ENCODE measurements at places on chromosomes 4 and X. TPM values are rescaled to one million over a fixed set of nuclear protein-coding genes. Genes with fewer than 3 reads are reported as not detected.
A peak's percentile ranks its signal among the peaks of the same experiment; 100 is the strongest.

DNA sequence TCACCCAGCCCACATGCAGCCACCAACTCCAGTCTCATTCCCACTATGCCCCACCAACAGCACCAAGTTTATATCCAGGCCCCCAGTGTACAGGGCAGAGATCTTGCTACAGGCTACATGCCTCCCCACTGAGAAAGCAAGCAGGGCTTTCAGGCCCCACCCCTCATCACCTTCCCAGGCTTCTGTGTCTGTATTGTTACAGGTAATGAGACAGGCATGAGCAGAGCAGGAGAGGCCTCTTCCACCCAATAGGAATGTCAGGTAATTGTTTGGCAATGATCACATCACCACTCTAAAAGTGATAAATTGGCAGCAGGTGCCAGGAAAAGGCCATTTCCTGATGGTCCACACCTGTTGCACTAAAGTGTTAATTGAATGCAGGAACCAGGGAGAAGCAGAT lies 102.5 kb downstream of the ZNF518B start:
- no peaks in the 10 kb centered on the region for H3K36me3 ChIP-seq
- H3K4me1 ChIP-seq, result no peaks in the 10 kb centered on the region
- peaks cover 7% of the 10 kb centered on the region for H3K27me3 ChIP-seq
- H3K4me3 ChIP-seq, result no peak overlapping the region
- DNase-seq, result no peak

- H3K27ac ChIP-seq, result no peak overlapping the region
- DNase-seq, result no peak
- peaks cover 13% of the 10 kb centered on the region for H3K36me3 ChIP-seq
- no peaks in the 10 kb centered on the region for H3K27me3 ChIP-seq
- no peak overlapping the region for H3K4me3 ChIP-seq
Observed at GRCh38 chr4:848803-849477, 23.0 kb upstream of the CPLX1 start.

EXOC1 gene
- 23.3 TPM for total RNA-seq

DNA sequence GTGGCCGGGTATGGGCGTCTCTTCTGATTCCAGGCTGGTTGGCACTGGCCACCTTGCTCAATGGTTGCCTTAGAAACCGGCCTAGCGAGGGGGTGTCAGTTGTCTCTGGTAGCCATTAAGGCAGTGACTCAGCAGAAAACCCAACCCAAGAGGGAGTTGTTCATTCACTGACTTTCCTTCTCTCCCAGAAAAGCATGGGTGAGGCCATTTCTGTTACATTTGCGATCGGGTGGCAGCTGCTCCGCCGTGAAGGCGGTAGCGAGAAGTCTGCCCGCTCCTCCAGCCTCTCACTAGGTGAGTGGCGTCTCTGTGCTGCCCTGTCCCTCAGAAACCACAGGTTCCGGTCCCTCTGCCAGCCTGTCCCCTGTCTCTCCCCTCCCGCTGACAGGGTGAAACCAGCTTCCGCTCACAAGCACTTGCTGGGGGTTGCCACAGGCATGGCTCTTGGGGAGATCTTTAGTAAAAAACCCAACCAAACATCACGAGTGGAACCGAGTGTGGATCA lies 17.4 kb downstream of the IRAK1 start:
- H3K4me1 ChIP-seq, result peaks cover 10% of the 10 kb centered on the region
- no peaks in the 10 kb centered on the region for H3K27me3 ChIP-seq
- H3K27ac ChIP-seq, result peak overlapping the region; percentile 61

HAND2 gene
- not detected for total RNA-seq

DNA sequence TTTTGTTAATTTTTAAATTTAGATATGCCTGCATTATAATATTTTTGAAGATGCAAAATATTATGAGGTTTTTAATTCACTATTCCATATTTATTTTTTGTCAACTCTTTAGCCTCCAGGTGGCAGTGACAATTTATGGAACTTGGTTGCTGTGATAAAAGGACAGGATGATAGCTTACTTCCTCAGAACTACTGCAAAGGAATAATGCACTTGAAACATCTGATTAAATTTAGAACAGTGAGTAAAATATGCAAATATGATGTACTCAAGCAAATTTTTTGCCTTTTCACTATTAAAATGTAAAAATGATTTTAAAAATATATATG lies 45.1 kb downstream of the SPATA4 start:
- peak; percentile 18 for DNase-seq
- no peaks in the 10 kb centered on the region for H3K36me3 ChIP-seq
- no peak overlapping the region for H3K27ac ChIP-seq

DNA sequence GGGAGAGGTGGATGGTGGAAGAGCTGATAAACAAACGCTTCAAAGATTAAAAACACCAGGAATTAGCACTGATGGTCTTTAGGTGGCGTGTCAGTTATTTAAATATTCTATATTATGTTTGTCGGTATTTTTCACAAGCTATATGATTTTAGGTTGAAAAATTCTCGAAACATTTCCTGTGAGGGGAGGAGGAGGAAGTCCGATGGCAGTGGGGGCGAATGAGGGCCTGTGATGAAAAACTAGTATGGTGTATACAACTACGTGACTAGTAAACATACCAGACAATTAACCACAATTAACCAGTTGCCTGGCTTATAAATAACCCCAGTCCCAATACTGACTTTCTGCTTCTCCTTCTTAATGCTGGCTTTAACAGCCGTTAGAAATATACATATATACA lies 595 bp upstream of the NAP1L2 start:
- H3K36me3 ChIP-seq, result no peaks in the 10 kb centered on the region
- peaks cover 3% of the 10 kb centered on the region for H3K27me3 ChIP-seq
- peak overlapping the region; percentile 90 for H3K4me3 ChIP-seq
- no peaks in the 10 kb centered on the region for H3K4me1 ChIP-seq
- no peak for DNase-seq

PRKX gene
- total RNA-seq, result 103 TPM

PHKA1 gene
- 0.30 TPM for total RNA-seq

HPSE gene
- 9.1 TPM for total RNA-seq

RNF150 gene
- 0.07 TPM for total RNA-seq

DNA sequence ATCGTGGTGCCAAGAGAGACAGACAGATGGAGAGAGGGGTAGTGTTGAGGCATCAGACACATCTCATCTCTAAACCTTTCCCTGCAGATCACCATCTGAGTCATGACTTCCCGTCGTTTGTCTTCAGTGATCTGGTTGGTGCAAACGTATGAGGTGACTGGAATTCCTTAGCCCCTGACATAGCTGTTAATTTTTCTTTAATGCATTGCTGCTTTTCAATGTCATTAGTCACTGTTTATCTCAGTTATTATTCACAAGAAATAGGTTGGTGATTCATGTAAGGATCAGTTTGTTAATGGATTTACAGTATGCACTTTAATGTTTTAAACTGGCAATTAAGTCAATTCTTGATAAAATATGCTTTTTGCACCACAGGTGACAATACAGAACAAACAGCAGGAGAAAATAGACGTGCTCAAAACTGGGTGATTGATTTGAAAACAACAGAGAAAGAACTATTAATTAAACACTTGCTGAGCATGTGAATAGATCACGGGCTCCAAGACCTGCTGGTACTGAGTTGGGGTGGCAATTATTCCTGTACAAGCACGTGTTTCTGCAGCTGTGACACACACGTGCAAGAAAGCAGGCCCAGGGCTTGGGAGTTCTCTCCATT lies 1.3 kb upstream of the TMEM154 start:
- H3K27ac ChIP-seq, result no peak overlapping the region
- peak overlapping the region; percentile 8 for H3K4me3 ChIP-seq
- H3K27me3 ChIP-seq, result no peaks in the 10 kb centered on the region
- H3K4me1 ChIP-seq, result peaks cover 41% of the 10 kb centered on the region
- H3K36me3 ChIP-seq, result no peaks in the 10 kb centered on the region

- H3K27ac ChIP-seq, result no peak overlapping the region
- H3K4me1 ChIP-seq, result no peaks in the 10 kb centered on the region
- no peaks in the 10 kb centered on the region for H3K27me3 ChIP-seq
- H3K36me3 ChIP-seq, result no peaks in the 10 kb centered on the region
- no peak overlapping the region for H3K4me3 ChIP-seq
Observed at GRCh38 chrX:124902953-124903352, 416.7 kb upstream of the TEX13C start.

GRCh38 chr4:173334891-173335752 lies 964 bp upstream of the HMGB2 start:
- H3K27me3 ChIP-seq, result no peaks in the 10 kb centered on the region
- DNase-seq, result peak; percentile 36
- peak overlapping the region; percentile 97 for H3K27ac ChIP-seq
- H3K36me3 ChIP-seq, result peaks cover 13% of the 10 kb centered on the region
- H3K4me3 ChIP-seq, result peak overlapping the region; percentile 75

- H3K27ac ChIP-seq, result no peak overlapping the region
- DNase-seq, result no peak
Observed at GRCh38 chr4:147580396-147580795, 36.8 kb upstream of the TMEM184C start.

DNA sequence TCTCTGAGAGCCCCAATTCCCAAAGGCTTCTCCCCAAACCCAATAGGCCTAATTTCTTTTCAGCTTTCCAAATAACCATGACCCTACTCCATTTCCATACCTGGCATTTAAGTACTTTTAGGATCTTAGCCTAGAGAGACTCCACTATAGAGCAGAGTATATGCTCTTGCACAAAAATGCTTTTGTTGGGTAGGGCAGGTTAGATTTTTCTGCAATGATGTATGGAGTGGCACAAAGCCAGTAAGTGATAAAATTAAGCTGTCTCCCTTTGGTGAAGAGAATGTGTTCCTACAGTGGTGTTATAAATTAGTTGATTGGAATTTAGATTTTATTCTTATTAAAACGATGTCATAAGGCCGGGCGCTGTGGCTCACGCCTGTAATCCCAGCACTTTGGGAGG lies 124.9 kb downstream of the INPP4B start:
- H3K27ac ChIP-seq, result no peak overlapping the region
- H3K27me3 ChIP-seq, result no peaks in the 10 kb centered on the region
- peaks cover 10% of the 10 kb centered on the region for H3K4me1 ChIP-seq

- no peaks in the 10 kb centered on the region for H3K27me3 ChIP-seq
- no peak overlapping the region for H3K27ac ChIP-seq
- H3K4me1 ChIP-seq, result no peaks in the 10 kb centered on the region
Observed at GRCh38 chrX:11678158-11678557, 12.4 kb upstream of the ARHGAP6 start.

LDB2 gene
- not detected for total RNA-seq

PCDH11X gene
- total RNA-seq, result not detected

DNA sequence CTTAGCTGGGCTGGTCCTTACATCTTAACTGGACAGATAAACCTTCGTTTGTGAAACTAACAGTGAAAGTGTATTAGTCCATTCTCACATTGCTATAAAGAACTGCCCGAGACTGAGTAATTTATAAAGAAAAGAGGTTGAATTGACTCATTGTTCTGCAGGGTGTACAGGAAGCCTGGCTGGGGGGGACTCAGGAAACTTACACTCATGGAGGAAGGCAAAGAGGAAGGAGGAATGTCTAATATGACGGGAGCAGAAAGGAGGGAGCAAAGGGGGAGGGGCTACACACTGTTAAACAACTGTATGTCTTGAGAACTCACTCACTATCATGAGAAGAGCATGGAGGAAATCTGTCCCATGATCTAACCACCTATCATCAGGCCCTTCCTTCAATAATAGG lies 1566.5 kb upstream of the PCDH7 start:
- H3K27me3 ChIP-seq, result no peaks in the 10 kb centered on the region
- no peak for DNase-seq
- no peak overlapping the region for H3K4me3 ChIP-seq
- H3K27ac ChIP-seq, result no peak overlapping the region

TMEM31 gene
- not detected for total RNA-seq

- no peaks in the 10 kb centered on the region for H3K36me3 ChIP-seq
- DNase-seq, result no peak
- H3K27ac ChIP-seq, result no peak overlapping the region
- H3K27me3 ChIP-seq, result no peaks in the 10 kb centered on the region
- no peaks in the 10 kb centered on the region for H3K4me1 ChIP-seq
Observed at GRCh38 chr4:72449705-72450104, 119.3 kb downstream of the ADAMTS3 start.

DNA sequence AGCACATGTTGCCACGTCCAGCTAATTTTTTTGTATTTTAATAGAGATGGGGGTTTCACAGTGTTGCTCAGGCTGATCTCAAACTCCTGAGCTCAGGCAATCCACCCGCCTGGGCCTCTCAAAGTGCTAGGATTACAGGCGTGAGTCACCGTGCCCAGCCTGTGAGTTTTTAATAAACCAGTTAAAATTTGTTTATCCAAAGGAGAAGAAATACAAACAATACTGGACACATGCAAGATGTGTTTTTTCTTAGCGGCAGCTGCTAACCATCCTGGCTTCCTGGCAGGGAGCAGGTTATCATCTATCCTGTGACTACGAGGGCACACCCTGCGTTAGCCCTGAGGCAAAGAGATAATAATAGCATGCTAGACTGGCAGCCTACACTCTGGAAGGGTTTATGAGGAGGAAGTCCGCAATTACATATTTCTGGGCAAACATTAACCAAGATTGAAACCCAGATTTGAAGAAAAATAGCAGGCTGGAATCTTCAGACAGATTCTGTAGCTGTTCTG lies 191.4 kb downstream of the SPRY1 start:
- H3K27me3 ChIP-seq, result no peaks in the 10 kb centered on the region
- no peak for DNase-seq
- H3K4me1 ChIP-seq, result no peaks in the 10 kb centered on the region
- no peaks in the 10 kb centered on the region for H3K36me3 ChIP-seq
- no peak overlapping the region for H3K4me3 ChIP-seq
- H3K27ac ChIP-seq, result no peak overlapping the region

DNA sequence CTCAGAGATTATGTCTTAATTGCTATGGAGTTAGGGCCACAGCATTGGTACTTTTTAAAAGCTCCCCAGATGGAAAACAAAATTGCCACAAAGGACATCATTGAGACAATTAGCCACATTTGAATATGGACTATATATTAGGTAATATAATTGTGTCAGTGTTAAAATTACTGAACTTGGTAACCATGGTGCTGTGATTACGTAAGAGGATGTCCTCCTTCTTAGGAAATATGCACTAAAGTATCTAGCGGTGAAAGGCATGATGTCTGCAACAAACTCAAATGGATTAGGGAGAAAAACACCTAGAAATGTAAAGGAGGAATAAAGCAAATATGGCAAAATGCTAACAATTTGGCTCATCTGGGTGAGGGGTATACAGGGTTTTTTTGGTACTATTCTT lies 89.9 kb upstream of the PAK3 start:
- DNase-seq, result no peak
- no peak overlapping the region for H3K4me3 ChIP-seq
- no peaks in the 10 kb centered on the region for H3K4me1 ChIP-seq
- no peak overlapping the region for H3K27ac ChIP-seq
- H3K27me3 ChIP-seq, result no peaks in the 10 kb centered on the region
- no peaks in the 10 kb centered on the region for H3K36me3 ChIP-seq

LRCH2 gene
- not detected for total RNA-seq

TKTL2 gene
- total RNA-seq, result not detected

DNA sequence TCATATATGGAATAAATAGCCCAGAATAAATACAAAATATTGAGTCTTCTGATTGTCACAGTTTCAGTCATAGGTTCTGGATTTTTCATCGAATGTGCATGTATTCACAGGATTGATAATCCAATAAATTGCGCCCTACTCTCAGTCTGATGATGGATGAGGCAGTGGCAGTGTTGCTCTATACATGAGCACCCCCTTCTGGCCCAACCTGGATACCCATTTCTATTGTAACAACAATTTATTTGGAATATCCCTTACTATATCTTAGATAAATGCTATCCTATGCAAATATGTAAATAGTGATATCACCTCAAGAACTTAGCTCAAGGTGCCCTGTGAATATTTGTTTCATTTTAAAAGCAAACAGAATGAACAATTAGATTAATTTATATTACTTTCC lies 733.7 kb upstream of the PABPC4L start:
- no peaks in the 10 kb centered on the region for H3K36me3 ChIP-seq
- no peak overlapping the region for H3K4me3 ChIP-seq
- no peak overlapping the region for H3K27ac ChIP-seq
- no peak for DNase-seq

BEX2 gene
- total RNA-seq, result 25.7 TPM

SLC38A5 gene
- total RNA-seq, result 23.3 TPM

GRCh38 chrX:117936118-117936517 lies 180.5 kb downstream of the KLHL13 start:
- no peaks in the 10 kb centered on the region for H3K27me3 ChIP-seq
- DNase-seq, result no peak
- H3K27ac ChIP-seq, result no peak overlapping the region
- no peaks in the 10 kb centered on the region for H3K36me3 ChIP-seq
- no peak overlapping the region for H3K4me3 ChIP-seq
